T-helper 2 cell (primary cell): ENCODE measurements at places on chromosomes 7 and 10.

- DNase-seq, result no peak
Measured at GRCh38 chr7:69685293-69685631, 87.0 kb downstream of the AUTS2 start.

DNA sequence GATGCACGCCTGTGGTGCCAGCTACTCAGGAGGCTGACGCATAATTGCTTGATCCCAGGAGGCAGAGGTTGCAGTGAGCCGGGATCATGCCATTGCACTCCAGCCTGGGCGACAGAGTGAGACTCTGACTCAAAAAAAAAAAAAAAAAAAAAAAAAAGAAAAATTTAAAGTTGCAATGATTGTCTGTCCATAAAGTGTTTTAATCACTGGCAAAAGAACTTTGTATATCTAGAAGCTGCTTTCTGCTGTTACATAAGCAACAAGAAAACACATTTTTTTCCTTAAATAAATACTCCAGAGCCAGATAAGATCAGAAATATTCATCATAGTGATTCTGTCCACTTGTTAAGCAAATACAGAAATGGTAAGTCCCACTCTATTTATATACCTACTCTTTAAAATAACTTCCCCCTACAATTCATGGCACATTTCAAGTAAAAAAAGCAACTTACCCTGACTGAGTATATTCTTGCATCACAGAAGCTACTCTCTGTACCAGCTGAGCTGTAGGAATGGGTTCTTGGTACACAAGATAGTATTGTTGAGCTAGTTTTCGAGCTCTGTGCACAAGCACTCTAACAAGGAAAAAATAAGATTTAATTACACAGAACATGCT lies 7.6 kb downstream of the PSMA2 start:
- DNase-seq, result no peak

DNA sequence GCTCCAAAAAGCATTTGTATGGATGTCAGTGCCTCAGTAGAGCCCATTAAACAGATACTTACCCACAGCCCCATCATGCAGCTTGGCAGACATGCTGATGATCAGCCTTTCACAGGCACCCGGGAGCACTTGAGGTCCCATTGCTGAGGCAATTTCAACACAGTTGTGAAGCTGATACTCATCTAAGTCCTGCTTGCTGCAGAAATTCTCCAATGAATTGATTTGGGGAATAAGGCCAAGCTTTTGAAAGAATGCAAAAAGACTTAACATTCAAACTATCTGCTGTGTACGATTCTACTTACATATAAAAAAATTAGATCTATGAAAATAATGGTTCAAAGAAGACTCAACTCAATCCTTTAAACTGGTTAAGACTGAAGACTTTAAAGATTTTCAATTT lies 60.5 kb downstream of the LAMB4 start:
- DNase-seq, result no peak

DNA sequence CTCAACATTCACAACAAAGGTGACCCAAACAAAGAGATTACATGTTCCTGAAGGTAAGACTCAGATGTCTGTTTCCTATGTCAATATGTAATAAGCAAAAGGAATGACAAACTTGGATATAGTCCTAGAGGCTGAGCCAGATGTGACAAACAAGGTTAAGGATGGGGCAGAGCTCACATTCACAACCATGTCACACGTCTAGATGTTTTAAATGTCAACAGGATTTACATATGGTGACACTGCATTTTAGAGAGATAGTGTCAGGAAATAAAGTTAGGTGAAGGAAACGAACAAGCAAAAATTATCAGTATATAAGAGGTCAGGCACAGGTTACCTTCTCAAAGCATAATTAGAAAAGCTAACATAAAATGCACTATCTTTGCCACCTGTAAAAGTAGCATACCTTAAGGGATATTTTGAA lies 8.4 kb downstream of the RELN start:
- DNase-seq, result no peak

- no peak for DNase-seq
Measured at GRCh38 chr10:38038932-38039245, 28.4 kb downstream of the ZNF33A start.

DNA sequence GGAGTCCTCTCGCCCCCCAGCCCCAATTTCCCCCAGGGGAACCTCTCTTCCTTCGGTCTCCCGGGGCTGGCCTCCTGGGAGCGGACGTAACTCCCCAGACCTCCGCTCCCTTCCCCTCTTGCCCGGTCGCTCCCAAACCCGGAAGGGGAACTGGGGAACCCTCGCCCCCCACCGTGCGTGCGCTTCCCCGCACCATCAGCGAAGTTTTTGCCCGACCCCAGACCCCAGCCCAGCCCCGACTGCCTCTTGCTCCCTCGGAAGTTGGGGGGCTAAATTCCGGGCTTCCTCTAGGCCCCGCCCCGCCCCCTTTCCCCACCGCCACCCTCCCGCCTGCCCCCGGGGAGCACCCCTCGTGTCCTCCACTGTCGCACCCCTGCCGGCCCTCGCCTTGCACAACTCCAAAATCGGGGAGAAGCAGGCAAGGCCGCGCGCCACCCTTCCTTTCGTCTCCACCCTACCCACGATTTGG lies 436 bp downstream of the GNB2 start:
- DNase-seq, result peak; percentile 37

GRCh38 chr7:82263920-82264782 lies 179.4 kb downstream of the CACNA2D1 start:
- no peak for DNase-seq

DNA sequence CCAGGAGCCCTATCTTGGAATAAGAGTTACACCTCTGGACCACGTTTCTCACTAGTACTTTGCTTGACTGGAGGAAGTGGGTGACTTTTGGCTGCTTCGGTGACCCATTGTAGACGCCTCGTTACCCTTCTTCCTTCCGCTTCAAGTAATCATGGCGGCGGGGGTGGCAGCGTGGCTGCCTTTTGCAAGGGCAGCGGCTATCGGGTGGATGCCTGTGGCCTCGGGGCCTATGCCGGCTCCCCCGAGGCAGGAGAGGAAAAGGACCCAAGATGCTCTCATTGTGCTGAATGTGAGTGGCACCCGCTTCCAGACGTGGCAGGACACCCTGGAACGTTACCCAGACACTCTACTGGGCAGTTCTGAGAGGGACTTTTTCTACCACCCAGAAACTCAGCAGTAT lies 1.5 kb downstream of the KCND2 start:
- DNase-seq, result no peak

DNA sequence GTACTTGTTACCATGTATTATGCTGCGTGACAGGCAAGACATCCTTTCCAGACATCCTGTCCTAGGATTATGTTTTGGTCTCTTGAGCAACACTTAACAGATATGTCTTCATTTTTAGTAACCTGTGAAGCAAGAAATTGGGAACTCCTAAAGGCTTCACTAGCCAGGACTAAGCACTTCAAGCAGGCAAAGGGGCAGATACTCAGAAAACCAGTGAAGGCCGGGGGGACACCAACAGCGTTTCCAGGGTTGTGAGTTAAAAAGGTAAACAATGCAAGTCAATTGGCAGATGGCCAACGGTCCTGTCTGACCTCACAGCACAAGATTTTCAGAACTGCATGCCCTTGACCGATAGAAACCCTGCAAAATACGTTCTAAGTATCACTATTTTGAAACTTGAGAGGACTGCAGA lies 77.6 kb upstream of the SFMBT2 start:
- DNase-seq, result no peak

GRCh38 chr7:157851501-157852067 lies 514.8 kb downstream of the DNAJB6 start:
- peak; percentile 60 for DNase-seq

- DNase-seq, result no peak
Measured at GRCh38 chr7:7895754-7896153, 72.8 kb upstream of the GLCCI1 start.

DNA sequence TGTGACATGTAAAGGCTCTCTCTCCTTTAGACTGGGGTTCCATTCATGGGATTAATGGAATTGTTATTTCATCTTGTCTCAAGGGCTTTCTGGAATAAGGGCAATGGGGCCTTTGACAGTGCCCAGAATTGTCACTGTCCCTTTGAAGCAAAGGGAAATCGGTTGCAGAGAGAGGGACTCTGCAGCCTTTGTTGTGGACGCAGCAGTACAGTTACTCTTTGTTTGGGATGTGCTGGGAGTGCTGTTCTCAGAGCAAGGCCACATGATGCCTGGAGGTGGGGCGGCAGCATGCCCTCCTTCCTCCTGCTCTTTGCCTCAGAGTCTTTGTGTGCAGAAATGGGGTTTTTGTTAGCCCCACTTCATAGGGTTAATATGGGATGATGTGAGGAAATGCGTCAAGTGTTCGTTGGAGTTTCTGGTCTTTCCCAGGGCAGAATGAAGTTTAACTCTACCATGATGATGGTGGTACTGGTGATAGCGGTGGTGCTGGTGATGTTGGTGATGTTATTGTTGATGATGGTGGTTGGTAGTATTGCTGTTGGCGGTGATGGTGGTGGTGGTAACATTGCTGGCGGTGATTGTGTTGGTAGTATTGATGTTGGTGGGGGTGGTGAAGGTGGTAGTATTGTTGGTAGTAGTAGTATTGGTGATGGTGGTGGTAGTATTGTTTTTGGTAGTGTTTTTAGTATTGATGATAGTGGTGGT lies 45.3 kb downstream of the DOCK1 start:
- no peak for DNase-seq

- DNase-seq, result no peak
Measured at GRCh38 chr10:62647375-62648092, 157.0 kb upstream of the ADO start.

GRCh38 chr7:22872096-22872807 lies 49.6 kb upstream of the TOMM7 start:
- DNase-seq, result peak; percentile 42

DNA sequence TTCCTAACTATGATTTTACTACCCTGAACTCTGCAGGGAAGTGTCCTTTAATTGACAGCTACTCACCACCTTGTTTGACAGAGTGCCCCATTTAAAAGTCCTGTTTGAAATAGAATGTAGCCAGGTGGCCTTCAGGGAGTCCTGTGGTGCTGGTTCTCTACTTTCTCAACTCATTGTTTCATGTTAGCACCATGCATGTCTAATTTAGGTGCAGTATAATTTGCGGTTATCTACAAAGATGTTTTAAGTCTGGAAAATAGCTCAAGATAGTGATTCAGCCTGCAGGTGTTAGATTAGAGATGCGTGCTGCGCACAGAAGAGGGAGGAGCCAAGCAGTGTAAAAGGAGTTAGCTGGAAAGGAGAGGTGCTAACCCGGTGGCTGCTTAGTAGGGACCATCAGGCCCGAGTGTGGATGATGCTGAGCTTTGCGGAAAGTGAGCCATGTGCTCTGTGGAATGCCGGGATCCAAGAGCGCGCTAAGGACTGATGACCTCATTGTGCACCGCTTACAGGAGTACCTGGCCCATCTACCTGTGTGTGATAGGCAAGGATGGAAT lies 1.2 kb downstream of the CCM2 start:
- no peak for DNase-seq

DNA sequence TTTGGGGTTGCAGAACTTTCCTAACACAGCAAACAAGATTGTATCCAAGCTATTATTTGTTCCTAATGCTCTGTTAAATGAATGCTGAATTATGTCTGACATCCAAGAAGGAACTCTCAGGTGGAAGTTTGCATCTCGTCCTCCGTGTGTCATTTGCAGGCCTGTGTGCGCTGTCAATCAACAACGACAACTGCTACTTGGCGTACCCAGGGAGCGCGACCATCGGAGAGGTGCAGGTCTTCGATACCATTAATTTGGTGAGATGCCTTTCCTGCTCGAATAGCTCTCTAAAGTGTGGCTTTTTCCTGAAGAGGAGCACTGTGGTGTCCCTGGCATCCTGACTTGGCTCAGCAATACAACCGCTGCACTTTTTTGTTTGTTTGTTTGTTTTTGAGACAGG lies 26.9 kb downstream of the WIPI2 start:
- no peak for DNase-seq

GRCh38 chr10:102669206-102670064 lies 25.2 kb downstream of the TRIM8 start:
- no peak for DNase-seq

GRCh38 chr7:66142334-66142733 lies 27.7 kb downstream of the CRCP start:
- no peak for DNase-seq

DNA sequence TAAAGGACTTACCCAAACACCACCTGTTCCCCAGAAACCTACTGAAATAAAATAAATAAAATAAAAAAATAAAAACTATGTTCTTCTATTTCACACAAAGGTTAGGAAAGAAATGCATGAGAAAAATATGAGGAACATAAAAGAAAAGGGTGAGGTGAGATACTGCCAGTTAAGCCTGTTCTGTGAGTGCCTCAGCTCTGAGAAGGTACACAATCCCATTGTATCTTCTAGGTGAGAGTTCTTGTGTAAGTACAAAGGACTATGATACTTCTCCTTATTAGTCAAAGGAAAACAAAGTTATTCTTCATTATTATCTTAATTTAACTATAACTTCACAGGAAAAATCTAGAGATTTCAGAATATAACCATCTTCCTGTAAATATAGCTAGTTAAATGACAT lies 86.0 kb downstream of the ATE1 start:
- no peak for DNase-seq

DNA sequence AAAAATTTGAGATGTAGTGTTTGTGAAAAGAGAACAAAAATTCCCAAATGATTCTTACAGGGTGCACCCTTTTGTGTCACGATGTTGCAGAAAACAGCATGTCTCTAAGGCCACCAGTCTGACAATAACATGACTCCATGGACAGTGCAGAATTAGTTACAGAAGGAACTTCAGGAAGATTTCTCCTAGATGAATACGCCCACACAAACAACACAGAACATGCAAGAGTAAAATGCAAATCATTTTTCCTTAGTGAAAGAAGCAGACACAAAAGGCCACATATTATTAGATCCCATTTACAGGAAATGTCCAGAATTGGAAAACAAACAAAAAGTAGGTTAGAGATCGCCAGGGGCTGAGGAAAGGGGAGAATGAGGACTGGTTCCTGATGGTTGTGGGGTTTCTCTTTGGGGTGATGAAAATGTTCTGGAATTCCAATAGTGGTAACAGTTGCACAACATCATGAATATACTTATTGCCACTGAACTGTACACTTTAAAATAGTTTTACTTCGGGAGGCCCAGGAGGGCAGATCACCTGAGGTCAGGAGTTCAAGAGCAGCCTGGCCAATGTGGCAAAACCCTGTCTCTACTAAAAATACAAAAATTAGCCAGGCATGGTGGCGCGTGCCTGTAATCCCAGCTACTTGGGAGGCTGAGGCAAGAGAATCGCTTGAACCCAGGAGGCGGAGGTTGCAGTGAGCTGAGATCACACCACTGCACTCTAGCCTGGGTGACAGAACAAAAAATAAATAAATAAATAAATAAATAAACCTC lies 10.2 kb downstream of the ZC3HAV1 start:
- no peak for DNase-seq

DNA sequence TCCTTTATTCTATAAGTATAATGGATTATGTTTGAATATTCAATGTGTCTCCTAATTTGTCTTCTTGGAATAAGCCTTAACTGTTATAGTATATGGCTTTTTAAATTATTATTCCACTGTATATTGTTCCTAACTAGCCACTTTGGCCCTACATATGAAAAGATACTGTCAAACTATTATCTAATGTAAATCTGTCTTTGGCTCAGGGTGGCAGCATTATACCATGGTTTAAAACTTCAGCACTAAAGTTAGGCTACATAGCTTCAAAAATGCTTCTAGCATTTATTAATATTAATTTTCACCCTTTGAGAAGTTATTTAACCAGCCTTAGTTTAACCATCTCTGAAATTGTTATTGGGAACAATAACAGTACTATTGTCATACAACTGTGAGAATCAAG lies 543.1 kb upstream of the MBL2 start:
- DNase-seq, result no peak
